Natural killer cell (primary cell): ENCODE measurements at places on chromosomes 3 and 15. TPM values are rescaled to one million over a fixed set of nuclear protein-coding genes. Genes with fewer than 3 reads are reported as not detected.
A peak's percentile ranks its signal among the peaks of the same experiment; 100 is the strongest.

DNA sequence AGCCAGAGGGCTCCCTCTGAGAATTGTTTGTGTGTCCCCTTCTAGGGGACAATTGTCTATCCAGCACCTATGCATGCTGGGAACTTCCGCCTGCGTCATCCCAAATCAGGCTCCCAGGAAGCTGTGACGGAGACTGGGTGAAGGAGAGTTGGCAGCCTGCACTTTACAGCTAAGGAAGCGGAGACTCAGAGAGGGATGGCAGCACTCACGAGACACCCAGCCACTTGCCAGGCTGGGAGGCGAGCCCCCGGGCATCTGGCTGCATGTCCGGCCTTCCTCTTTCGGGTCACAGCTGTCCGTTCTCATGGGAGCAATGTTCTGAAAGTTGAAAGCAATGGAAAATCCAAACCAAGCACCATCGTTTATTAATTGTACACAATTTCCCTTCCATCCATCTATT is 45.5 kb upstream of the SLC6A11 start:
- no peaks in the 10 kb centered on the region for H3K4me1 ChIP-seq
- H3K36me3 ChIP-seq, result no peaks in the 10 kb centered on the region
- DNase-seq, result no peak
- H3K27ac ChIP-seq, result no peak overlapping the region
- H3K4me3 ChIP-seq, result no peak overlapping the region
- no peaks in the 10 kb centered on the region for H3K27me3 ChIP-seq

DNA sequence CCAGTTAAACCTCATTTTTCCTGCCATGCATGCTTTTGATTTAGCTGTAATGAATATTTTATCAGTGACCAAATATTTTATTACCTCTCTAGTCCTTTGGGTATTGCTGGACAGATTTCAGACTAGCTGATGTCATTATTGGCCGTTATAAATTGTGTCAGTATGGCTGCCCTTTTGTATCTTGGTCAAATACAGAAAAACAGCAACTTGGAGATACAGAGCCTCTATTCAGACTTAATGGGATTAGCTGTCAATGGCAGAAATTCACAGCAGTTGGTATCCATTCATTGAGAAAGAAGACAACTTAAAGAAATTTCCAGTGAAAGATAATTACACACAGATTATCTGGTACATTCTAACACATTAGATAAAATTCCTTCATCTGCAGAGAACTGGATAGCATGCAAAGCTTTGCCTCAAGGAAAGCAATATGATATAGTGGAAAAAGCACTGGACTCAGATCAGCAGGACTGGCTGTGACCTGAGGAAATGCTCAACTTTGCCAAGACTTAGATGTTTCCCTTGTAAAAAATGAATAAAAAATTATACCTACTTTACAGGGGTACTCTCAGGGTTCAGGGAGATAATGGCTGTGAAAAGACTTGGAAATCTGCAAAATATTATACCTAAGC is 20.8 kb downstream of the COL6A6 start:
- no peak overlapping the region for H3K27ac ChIP-seq
- H3K4me3 ChIP-seq, result no peak overlapping the region
- H3K27me3 ChIP-seq, result no peaks in the 10 kb centered on the region
- H3K36me3 ChIP-seq, result no peaks in the 10 kb centered on the region

- peak overlapping the region; percentile 61 for H3K27ac ChIP-seq
- H3K27me3 ChIP-seq, result no peaks in the 10 kb centered on the region
- peaks cover 58% of the 10 kb centered on the region for H3K4me1 ChIP-seq
- DNase-seq, result no peak
- H3K36me3 ChIP-seq, result peaks cover 42% of the 10 kb centered on the region
Measured at GRCh38 chr15:90884719-90885431, 571 bp downstream of the FES start.

DNA sequence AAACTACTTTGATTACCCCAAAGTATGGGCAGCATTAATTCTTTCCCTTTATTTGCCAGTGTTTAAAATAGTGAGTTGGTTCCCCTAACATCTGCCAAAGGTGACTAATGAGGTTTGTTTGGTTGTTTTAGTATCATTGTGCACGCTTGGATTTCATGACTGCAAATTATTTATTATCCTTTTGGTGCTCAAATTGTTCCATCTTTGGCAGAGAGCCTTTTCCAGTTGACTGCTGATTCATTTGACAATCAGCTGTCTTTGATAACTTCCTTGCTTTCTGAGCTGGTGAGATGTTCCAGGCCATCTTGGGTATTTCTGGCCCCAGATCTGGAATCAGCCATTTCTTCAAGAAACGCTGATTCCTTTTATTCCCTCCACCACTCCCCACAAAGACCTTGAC is 8.9 kb downstream of the DLEC1 start:
- no peaks in the 10 kb centered on the region for H3K4me1 ChIP-seq
- no peaks in the 10 kb centered on the region for H3K36me3 ChIP-seq
- no peak overlapping the region for H3K27ac ChIP-seq
- H3K27me3 ChIP-seq, result no peaks in the 10 kb centered on the region

DNA sequence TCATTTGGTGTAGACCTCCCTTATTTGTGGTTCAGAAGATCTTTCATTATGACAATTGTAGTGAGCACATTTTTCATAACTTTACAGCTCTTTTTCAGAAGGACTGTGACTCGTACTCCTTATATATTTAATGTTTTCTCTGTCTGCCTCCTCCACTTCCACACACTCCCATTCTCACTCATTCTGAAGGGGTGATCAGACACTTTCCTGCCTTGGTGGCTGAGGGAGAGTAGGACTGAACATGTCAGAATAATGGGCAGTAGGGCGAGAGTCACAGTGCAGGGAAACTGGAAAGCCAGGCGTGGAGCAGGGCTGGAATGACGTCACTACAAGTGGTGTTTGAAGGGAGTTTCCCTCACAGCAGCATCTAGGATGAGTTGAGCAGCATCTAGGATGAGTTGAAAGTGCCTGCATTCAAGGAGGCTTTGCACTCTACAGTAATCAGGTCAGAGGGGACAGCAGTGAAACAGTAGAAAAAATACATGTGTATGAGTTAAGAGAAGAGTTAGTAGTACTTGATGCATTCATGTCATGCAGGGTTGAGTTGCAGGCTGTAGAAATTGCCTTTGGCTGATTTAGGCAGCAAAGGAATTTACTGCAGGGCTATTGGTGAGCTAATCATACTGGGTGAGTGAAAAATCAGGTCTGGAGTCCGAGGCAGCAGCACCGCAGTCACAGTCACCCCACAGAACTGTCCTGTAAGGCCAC is 36.3 kb upstream of the FBXL22 start:
- peaks cover 85% of the 10 kb centered on the region for H3K36me3 ChIP-seq
- H3K4me1 ChIP-seq, result no peaks in the 10 kb centered on the region
- no peak overlapping the region for H3K4me3 ChIP-seq
- no peaks in the 10 kb centered on the region for H3K27me3 ChIP-seq

- DNase-seq, result no peak
- no peaks in the 10 kb centered on the region for H3K4me1 ChIP-seq
- no peaks in the 10 kb centered on the region for H3K36me3 ChIP-seq
- no peak overlapping the region for H3K4me3 ChIP-seq
Measured at GRCh38 chr3:22175947-22176346, 424.9 kb upstream of the ZNF385D start.

C3orf22 gene
- not detected for total RNA-seq

AP3B2 gene
- not detected for total RNA-seq

ITPKA gene
- total RNA-seq, result not detected

EFHB gene
- total RNA-seq, result not detected

IL12A gene
- 3.3 TPM for total RNA-seq

WHAMM gene
- 48.5 TPM for total RNA-seq

VIPR1 gene
- 3.1 TPM for total RNA-seq

RETNLB gene
- not detected for total RNA-seq
